ENCODE measurements at places on chromosomes 12 and 14.

GRCh38 chr12:91630083-91630482, 447.5 kb upstream of the DCN start:
- DNase-seq, result no peak

GRCh38 chr12:49767333-49767732, 26.0 kb downstream of the TMBIM6 start:
- DNase-seq, result no peak

- DNase-seq, result no peak
These were observed 36.1 kb upstream of the PRB2 start for GRCh38 chr12:11431486-11431885.

DNA sequence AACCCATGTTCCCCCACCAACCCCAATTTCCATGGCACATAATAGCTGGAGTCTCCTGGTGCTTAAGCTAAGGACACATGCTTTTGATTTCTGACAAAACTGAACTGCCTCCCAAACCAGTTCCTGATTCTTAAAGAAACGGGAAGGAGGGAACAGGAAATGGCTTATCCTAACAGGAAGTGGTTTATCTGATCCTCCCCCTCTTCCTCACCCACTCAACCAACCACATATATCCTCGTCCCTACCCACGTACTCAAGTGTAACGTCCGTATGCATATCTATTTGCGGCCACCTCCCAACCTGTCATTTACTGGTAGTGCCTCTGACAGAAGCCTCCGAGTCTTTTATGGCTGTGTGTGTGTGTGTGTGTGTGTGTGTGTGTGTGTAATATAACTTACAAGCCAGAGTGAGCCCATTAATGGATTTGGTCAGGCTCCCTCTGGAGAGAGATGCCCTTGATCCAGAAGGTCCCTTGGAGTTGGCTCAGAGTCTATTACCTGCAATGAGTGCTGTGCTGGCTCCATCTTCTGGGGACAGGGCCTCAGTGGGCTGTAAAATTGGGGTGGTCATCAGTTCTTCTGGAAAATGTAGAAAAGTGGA, 7.7 kb downstream of the DAZAP2 start:
- no peak for DNase-seq

DNA sequence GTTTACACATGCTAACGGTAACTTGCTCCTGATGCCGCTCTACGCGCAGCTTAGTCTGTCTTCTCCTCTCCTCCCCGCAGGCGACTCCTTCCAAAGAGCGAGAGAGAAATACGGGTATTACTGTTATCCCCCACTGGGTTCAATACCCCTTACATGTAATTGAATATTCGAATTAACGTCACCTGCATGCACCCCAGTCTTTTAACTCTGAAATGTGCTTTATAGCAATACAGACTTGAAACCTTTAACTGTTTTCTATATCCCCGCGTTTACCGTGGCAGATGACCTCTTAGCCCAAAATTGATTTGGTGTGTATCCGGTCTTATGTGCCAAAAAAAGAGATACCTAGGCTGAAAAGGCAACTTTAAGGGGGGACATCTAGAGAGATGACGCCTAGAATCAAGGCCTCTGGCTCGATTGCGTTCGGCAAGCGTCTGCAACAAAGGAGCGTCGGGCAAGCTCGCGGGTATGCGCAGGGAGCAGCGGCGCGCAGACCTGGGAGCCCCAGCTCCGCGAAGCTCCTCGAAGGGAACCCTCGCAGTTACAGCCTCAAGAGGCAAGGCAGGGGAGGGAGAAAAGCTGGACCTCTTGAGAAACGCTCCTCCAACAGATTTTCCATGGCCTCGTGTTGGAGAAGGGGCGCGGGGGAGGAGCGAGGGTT, 6.8 kb upstream of the FOXG1 start:
- no peak for DNase-seq

DNA sequence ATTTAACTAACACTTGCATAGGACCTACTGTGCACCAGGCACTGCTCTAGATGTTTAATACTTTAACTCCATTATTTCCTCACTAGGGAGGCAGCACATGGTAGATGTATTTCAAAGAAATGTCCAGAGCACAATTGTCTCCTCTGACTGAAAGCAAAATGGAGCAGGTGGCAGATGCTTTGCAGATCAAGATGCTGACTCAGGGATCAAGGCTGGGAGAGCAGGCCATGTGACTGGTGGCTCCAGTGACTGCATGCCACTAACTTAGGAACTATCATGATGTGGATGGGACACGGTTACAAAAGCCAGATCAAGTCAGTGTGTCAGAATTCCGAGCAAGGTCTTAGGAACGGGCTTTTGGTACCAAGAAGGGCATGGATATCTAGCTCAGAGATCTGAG, 28.2 kb downstream of the SERPINA11 start:
- DNase-seq, result no peak

Measured in stimulated activated CD4-positive, alpha-beta T cell treated with anti-CD3 and anti-CD28 coated beads, Interleukin-1b, Interleukin-23, amount 100 ng/mL, for 1 hour (primary cell).